Activated CD4-positive, CD25-positive, alpha-beta regulatory T cell treated with anti-CD3 and anti-CD28 coated beads, Interleukin-2, amount 50 U/mL, for 72 hours (primary cell): ENCODE measurements at places on chromosomes 12 and 14.

GRCh38 chr12:124717318-124717717 lies 146.3 kb downstream of the SCARB1 start:
- DNase-seq: no peak

- DNase-seq: no peak
These were observed 4.5 kb upstream of the CACNA2D4 start for GRCh38 chr12:1922985-1923384.

DNA sequence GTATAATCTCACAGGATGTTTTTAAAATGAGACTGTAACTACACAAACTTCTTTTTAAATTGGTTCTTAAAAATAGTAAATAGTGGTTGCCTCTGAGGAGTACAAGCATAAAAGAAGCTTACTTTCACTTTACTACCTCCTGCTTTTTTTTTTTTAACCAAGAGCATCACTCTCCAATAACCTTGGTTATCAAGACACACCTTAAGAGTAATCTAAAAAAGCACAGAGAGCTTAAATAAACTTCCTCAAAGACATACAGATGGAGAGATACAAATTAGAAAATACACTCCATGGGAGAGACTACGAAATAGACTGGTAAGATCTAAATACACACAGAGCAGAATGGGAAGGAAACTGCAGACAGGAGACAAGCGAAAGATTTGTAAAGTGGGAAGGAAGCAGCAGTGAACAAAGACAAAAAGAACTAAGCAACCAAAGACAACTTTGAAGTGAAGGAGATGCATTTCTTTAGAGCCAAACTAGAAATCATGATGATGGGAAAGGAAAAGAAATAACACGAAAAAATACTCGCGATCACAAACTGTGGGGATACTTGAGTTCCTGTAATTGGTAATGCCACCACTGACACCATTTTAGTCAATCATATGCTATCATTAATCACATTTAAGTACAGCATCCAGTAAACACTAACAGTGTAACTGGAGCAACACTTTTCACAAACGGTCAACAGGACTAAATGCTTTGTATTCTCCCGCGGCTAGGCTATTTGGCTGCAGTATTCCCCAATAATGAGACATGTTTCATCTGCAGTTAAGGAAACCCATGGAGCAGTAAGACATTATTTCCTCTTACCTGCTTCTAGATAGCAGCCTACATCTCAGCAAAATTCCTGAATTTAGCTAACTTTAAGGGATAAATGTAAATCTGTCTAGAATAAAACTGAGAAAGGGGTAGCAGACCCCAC lies 8.2 kb downstream of the SINHCAF start:
- no peak for DNase-seq

GRCh38 chr14:49092345-49092744 lies 493.8 kb downstream of the RPS29 start:
- DNase-seq: no peak

DNA sequence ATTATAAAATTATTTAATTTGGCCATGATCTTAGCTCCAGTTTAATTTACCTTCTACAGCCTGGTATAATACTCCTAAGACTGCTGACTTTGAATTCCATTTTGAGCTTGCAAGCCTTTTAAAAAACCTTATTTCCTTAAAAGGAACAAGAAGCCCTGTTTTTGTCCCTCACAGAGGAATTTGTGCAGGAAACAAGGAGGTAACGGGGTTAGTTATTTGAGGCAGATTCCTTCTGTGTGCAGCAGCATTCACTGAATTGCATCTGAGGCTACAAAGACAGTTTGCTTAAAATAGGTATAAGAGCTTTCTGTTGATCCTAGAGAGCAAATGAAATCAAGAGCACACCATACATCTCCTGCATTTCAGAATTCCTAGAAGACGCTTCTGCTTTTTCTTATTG lies 403.3 kb upstream of the PRICKLE1 start:
- DNase-seq: no peak

DNA sequence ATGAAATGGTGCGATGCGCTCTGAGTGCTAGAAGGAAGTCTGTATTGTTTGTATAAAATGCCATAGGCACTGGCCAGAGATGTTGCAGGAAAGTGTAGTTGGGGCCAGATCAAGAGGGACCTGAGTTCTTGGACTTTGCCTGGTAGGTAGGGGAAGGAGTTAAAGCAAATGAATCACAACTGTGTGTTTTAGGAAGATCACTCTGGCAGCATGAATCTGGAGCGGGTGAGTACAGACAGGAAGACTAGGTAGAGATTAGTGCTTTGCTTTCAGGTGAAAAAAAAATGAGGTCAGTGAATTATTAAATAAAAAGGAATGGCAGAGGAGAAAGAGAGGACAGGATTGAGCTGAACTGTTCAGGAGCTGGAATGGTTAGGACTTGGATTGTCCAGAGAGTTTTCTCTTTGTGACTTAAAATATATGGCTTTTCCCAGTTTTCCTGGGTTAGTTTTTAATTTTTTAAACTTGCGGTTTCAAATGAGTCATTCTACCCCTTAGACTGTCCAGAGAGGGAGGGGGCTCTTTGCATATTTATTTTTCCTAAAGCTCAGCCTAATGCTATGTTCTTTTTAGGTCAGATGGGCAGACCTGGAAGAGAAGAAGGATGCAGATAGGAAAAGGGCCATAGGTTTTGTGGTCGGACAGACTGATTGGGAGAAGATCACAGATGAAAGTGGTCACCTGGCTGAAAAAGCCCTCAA lies 41.1 kb downstream of the PROX2 start:
- DNase-seq: no peak

DNA sequence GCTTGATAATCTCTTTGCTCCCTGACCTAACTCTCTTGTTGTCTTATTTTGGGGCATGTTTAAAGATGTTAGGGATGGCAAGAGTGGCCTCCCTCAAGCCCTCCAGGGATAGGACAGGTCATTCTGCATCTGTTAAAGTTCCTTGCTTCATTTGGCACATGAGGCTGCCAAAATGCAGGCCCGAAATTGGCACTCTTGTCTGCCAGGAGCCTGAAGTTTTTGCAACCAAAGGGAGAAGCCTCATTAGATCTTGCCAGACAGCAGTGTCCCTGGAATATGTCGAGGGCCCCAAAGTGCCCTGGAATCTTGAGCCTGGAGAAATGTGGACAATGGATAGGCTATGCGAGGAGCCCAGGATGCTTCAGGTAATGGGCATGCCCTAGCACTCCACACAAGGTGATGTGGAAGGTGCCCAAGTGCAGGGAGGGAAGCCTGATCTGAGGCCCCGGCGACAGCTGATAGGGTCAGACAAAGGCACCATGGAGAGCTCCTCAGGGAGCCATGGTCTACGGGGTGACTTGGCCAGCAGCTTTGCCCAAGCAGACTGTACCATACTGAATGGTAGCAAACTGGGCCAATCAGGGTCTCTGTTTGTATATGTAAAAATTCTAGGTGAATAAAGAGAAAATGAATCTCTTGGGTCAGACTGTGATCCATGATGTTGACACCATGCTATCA lies 173.0 kb upstream of the WSCD2 start:
- DNase-seq: no peak

DNA sequence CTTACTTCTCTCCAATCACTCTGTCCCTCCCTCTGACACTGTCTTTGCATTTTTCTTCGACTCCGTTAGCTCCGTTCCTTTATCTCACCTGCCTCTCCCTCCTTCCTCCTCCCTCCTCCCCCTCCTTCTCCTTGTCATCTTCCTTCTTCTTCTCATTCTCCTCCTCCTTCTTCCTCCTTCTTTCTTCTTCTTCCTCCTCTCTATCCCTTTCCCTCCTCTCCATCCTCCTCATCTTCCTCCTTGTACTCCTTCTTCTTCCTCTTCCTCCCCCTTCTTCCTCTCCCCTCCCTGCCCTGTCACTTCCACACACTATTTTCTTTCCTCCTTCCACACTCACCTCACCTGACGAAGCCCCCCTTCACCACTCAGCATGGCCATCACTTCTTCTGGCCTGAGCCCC lies 53.0 kb downstream of the HSPB8 start:
- no peak for DNase-seq

- no peak for DNase-seq
These were observed 8.3 kb downstream of the MEG3 start for GRCh38 chr14:100834082-100834793.

- no peak for DNase-seq
These were observed 4.0 kb downstream of the FOXG1 start for GRCh38 chr14:28770630-28771029.

GRCh38 chr14:100052819-100053218 lies 12.4 kb upstream of the EVL start:
- no peak for DNase-seq

GRCh38 chr12:60317361-60317760 lies 721.5 kb downstream of the SLC16A7 start:
- DNase-seq: no peak

DNA sequence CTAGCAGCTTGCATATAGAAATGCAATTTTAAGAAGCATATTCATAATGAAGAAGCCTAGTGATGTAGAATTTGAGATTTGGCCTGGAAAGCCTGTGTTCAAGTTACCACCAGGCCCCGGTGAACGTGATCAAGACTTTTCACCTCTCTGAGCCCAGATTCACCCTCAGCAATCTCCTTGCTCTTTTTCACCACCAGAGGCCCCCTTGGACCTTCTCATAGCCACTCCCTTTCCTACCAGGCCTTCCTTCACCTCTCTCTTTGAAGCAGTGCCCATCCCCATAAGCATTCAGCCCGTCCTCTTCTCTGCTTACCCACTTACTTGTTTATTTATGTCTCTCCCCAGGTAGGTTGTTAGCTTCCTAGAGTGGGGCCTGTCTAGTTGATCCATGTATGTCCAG lies 1280.9 kb downstream of the AACS start:
- DNase-seq: no peak

DNA sequence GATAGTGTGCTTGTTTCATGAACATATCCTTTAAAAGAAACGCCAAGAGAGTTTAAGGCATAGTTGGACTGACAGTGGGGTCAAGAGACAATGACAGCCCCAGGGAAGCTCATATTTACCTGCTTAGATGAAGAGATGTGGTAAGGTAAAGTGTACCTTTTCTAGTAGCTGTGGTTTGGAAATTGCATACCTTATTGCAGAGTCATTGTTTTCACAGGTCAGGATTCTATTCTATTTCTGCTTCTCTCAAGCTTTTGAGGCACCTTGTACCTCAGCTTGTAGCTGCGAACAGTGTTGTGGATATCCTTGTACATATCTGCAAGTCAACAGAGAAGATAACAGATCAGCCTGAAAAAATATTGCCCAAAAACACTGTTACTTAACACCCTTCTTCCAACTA lies 47.7 kb downstream of the ATP6V1D start:
- DNase-seq: no peak

- no peak for DNase-seq
These were observed 27.4 kb upstream of the LGALS3 start for GRCh38 chr14:55101698-55102097.

- no peak for DNase-seq
These were observed 9.0 kb downstream of the CHPT1 start for GRCh38 chr12:101706403-101706802.

- no peak for DNase-seq
These were observed 8.7 kb downstream of the CCND2 start for GRCh38 chr12:4282103-4282891.

- DNase-seq: no peak
These were observed 119.8 kb upstream of the SCAF11 start for GRCh38 chr12:46110223-46110611.

DNA sequence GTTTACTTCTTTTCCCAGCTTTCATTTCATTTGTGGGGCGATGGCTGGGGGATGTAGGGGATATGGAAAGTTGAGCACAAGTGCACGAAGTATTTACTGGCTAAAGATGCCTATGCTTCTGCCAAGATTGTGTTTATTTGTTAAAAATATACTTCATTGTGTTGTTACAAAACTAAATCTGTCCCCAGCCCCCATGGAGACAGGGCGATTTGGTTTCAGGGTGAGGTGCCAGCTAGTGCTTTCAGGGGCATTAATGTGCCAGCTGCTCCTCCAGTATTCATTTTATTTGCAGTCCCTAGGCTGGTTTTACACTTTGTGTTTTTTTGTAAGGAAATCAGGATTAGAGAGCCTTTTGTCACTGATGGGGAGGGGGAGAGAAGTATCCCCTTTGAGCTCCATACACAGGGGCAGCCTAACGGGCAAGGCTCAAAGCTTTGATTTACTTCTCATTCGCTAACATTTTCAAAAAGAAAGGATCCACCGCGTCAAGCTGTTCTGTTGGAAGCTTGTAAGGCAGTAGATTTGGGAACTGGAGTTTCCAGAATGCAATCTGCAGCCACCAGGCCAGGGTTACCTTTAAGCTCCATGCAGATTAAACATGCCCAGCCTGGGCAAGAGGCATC lies 198.7 kb upstream of the PLEKHG7 start:
- no peak for DNase-seq

GRCh38 chr12:116892349-116893140 lies 11.3 kb upstream of the HRK start:
- no peak for DNase-seq

DNA sequence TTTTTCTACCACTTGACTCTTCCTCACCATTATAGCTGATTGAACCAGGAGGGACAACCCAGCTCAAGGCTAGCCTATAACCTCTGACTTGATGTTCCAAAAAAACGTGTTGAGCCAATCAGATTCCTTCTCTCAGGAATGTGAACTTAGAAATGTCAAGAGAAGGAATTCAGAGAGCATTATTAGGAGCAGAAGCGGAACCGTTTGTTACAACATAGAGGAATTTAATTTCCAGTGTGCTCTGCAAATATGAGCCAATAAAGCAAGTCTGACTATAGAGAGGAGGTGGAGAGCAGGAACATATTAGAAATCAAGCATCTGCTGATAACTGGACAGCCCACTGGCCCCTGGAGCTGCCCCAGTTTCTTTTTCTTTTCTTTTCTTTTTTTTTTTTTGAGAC lies 15.3 kb upstream of the PELI2 start:
- DNase-seq: no peak

GRCh38 chr14:103260629-103261124 lies 73.4 kb upstream of the EIF5 start:
- no peak for DNase-seq

- no peak for DNase-seq
These were observed 381.6 kb downstream of the VRK1 start for GRCh38 chr14:97178781-97179180.

- no peak for DNase-seq
These were observed 227.5 kb upstream of the RMST start for GRCh38 chr12:97235102-97235501.

DNA sequence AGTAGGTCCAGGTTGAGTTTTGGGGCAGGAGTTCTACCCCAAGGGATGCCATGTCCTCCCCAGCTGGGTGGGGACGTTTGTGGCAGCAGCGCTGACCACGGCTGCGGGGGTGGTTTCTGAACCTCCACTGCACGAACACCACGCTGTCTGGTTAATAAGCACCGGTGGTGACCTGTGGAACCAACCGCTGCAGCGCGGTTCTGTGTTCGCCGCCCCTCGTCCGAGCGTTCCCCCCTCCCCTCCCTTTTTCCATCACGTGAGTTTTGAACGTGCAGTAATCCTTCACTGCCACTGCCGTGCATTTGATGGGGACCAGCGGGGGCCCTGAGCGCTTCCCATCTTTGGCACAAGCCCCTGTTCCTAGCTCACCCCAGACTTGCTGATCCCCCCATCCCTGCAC lies 6.4 kb upstream of the ADSS1 start:
- DNase-seq: no peak

- DNase-seq: no peak
These were observed 10.4 kb upstream of the ITPK1 start for GRCh38 chr14:93126111-93126510.

DNA sequence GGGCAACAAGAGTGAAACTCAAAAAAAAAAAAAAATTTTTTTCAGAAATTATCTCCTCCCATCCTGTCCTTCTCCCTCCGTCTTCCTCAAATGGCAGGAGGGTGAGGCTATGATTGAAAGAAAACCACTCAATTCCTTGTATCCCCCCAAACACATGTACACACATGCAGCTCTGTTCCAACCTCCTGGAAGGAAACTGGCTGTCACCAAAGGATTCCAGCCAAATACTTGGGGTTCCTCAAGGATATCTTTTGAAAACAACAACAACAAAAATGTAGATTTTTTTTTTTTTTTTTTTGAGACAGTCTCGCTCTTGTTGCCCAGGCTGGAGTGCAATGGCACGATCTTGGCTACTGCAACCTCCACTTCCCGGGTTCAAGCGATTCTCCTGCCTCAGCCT lies 46.8 kb upstream of the VASH1 start:
- DNase-seq: no peak
